ENCODE measurements at places on chromosomes 7 and 10. TPM values are rescaled to one million over a fixed set of nuclear protein-coding genes. Genes with fewer than 3 reads are reported as not detected.

Gene PODXL
- polyA plus RNA-seq = 786 TPM

DNA sequence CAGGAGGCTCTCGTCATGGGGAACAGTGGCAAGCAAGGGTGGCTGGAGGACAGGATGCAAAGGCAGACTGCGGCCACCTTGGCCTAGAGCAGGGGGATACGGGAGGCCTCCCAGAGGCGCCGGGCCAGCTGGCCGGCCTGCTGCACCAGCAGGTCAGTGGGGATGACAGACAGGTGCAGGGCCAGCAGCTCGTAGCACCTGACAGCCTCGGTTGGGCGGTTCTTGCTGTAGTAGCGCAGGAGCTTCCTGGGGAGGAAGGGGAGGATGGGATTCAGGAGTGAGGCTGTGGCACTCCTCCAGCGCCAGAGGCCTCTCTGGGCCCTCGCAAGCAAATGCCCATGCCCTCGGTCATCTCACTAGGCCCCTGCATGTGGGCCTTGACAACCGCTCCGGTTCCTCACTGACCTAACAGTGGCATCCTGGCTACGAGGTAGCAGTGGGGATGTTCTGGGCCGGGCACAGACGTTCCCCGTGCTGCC lies 2.5 kb upstream of the PYROXD2 start:
- no peak for DNase-seq

DNA sequence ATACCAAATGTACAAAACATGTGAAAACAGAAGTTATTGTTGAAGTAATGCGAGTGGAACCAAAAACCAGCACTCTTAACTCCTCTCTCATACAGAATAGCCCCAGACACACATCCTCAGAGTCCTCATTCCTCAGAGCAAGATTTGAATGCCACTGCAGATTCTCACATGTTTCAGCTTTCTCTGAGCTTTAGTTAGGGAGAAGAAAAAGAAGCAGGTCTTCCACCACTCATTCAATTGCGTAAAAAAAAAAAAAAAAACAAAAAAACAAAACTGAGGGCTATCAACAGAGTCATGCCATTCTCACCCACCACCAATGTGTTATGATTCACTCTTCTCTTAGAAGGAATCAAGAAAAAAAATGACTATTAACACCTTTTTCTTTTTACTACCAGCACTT lies 287.7 kb downstream of the IPMK start:
- DNase-seq = no peak

DNA sequence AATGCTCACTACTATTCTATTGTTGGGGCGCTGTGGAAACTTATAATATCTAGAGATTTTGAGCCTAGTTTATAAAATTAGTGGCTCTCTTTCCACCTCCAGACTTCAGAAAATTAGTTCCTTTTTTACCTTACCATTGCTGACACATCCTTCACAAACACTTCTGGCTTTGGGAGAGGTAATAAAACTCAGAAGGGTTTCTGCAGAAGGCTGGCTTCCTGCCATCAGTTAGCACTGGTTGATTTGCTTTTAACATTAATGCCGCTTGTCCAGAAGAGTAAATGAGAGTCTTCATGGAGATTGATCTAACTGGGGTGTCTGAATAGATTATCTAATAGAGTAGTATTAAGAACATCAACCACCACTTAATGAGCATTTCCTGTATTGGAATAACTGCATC lies 20.3 kb downstream of the ACSM6 start:
- no peak for DNase-seq

DNA sequence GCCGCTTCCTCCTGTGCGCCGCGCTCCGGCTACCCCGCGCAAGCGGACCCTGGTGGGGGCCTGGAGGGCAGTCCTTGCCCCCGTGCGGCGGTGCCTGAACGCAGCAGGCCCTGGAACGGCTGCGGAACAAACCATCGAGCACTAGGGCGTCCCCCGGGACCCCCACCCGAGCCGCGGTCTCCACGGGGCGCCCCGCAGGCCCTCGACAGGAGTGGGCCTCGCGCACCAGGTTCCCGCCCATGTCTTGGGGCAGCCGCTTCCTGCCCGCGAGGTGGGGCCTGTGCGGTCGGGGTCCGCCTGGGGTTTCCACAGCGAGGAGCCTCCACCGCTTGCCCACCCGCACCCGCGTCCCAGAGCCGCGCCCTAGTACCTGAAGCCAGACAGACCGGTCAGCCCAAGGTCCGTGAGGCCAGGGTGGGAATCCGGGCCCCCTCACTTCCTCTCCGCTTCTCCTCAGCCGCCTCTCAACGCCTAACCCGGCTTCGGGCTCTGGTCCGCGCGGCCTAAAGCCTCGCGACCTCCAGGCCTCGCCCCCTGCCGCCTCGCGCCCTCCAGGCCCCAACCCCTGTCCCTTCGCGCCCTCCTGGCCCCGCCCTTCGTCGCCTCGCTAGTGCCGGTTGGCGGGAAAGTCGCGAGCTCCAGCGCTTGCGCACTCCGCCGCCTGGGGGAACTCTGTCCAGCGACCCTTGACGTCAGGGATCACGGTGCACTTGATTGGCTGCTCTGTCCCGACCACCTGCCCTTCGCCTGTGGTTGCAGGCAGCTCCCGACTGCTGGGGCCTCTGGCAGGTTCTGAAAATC lies 7.0 kb upstream of the GBX1 start:
- no peak for DNase-seq

Measured in left kidney (tissue), 8 donors.